HuH-7.5 (cell line): ENCODE measurements at places on chromosomes 4 and X.

- DNase-seq, result no peak
These were observed 170.0 kb downstream of the MID1 start for GRCh38 chrX:10450229-10450958.

GRCh38 chr4:129429581-129430320 lies 333.8 kb downstream of the C4orf33 start:
- DNase-seq, result no peak

- DNase-seq, result no peak
These were observed 84.3 kb upstream of the PRSS48 start for GRCh38 chr4:151192556-151193235.

DNA sequence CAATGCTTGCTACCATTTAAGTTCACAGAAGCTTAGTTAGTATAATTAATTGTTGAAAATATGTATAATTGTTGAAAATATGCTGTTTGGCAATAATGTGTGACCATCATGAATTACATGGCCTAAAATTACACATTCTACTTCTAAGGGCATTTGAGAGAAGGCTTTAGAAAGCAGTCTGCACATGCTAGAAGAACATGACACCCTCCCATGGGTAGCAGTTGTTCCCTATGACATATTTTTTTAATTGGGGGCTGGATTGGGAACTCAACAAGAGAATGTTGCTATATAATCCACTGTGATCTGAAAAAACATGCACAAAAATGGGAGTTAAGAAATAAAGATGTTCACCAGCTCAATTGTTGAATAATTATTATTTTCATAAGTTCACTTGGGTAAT lies 331.4 kb downstream of the ARHGAP24 start:
- DNase-seq, result no peak
